Activated T-cell treated with anti-CD3 and anti-CD28 coated beads, Interleukin-2, amount 50 U/mL, for 1 hour (primary cell): ENCODE measurements at places on chromosomes 1 and 21.

DNA sequence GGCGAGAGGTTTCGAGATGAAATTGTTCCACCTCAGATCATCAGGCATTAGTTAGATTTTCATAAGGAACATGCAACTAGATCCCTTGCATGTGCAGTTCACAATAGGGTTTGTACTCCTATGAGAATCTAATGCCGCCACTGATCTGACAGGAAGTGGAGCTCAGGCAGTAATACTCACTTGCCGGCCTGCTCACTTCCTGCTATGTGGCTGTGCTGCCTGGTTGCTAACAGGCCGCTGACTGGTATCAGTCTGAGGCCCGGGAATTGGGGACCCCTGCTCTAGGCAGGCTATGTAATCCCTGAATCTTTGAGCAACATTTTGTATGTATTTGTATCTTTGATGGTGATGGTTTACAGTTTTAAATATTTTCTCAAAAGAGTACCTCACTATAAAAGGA is 32.5 kb downstream of the XKR8 start:
- DNase-seq, result peak; percentile 55

GRCh38 chr1:167460836-167461235 is 57.5 kb downstream of the CD247 start:
- DNase-seq, result peak; percentile 72

GRCh38 chr21:16441789-16442188 is 712.0 kb downstream of the USP25 start:
- DNase-seq, result no peak

DNA sequence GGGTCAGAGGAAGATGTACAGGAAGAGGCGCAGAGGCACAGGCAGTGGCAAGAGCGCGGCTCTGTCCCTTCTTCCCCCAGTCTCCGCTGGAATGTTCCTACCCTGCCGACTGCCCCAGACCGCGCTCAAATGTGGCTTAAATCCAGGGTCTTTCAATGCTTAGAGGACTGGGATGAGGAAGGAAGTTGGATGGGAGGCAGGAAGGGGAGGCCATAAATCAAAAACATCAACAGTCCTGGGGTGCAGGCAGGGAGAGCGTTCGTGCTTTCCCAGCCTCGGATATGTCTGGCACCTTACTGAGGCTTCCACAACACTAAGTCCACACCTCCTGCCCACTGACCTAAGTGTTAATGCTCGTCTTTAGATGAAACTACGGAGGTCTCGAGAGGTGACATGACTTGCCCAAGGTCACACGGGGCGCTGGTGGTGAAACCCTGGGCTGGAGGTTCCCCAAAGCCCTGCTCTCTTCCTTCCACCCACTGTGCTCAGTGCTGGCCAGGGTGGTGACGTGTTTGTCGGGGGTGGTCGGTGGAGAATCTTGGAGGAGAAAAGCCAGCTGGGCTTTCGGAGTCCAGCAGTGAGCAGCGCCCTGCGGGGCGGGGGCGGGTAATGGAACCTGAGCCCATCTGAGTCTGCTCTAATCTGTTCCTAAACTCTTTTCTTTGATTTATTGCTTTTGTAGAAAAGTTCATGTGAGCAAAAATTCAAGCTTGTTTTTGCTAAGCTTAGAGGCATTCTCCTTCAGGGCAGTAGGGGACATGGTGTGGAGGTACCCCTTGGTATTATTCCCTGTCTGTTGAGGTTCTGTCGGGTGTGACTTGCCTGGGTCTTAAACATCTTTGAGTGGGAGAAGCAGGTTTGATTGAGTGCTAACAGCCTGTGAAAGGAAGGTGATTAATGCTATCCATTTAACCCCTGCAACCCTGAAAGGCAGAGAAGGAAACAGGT is 708 bp downstream of the CDA start:
- DNase-seq, result no peak

- DNase-seq, result no peak
Observed at GRCh38 chr1:225242611-225243010, 185.2 kb downstream of the LBR start.

DNA sequence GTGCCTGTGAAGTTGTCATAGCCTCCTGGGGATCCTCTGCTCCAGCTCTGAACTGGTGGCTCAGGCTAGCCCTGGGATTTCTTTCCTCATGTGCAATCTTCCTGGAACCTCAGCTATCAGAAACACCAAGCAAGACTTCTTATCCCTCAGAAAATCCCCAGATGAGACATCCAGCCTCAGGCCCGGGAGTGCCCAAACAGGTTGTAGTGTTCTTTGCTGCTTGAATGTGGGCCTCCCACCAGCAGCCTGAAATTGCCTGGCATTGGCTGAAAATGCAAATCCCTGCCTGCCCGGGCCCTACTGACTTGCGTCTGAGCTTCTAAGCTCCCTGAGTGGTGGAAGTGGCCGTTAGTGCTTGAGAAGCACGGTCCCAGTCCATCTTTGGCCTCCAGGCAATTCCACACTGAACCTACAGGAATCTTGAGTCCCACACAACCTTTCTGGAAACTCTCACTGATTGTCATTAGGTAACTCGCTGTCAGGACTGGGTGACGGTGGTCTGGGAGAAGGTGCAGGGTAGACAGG is 146.8 kb downstream of the ZBTB18 start:
- no peak for DNase-seq

- DNase-seq, result no peak
Observed at GRCh38 chr1:44270686-44271628, 57.7 kb downstream of the DMAP1 start.

GRCh38 chr21:41763398-41763931 is 3.4 kb downstream of the RIPK4 start:
- DNase-seq, result no peak

GRCh38 chr1:91124989-91125417 is 103.2 kb upstream of the ZNF644 start:
- no peak for DNase-seq

DNA sequence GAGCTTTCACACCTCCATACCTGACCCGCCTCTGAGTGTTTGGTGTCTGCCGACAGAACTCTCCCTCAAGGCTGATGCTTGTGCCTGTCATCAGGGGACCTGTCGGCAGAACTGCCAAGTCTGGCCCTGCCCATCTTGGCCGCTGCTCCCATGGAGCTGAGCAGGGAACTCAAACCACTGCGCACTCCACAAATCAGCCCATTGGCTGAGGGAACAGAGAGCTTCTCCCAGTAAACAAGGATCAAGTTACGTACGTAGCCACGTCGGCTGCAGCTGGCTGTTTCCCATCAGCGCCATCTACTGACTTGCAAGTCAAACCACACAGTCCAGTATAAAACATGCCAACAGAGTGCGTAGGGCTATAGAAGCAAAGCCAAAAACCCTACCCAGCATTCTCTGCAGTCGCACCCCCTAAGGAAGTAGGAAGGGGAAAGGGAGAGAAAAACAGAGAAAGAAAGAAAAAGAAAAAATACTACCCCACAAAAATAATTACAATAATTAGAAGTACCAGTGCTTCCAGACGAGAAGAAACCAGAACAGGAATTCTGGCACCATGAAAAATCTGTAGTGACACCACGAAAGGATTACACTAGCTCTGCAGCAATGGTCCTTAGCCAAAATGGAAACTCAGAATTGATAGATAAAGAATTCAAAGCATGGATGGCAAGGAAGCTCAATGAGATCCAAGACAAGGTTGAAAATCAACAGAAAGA is 13.1 kb downstream of the KRTAP13-1 start:
- DNase-seq, result no peak

GRCh38 chr1:199490769-199491527 is 536.6 kb upstream of the NR5A2 start:
- no peak for DNase-seq

GRCh38 chr21:27646691-27647090 is 679.8 kb upstream of the ADAMTS5 start:
- no peak for DNase-seq

- DNase-seq, result no peak
Observed at GRCh38 chr1:215887627-215888026, 320.5 kb downstream of the KCTD3 start.

DNA sequence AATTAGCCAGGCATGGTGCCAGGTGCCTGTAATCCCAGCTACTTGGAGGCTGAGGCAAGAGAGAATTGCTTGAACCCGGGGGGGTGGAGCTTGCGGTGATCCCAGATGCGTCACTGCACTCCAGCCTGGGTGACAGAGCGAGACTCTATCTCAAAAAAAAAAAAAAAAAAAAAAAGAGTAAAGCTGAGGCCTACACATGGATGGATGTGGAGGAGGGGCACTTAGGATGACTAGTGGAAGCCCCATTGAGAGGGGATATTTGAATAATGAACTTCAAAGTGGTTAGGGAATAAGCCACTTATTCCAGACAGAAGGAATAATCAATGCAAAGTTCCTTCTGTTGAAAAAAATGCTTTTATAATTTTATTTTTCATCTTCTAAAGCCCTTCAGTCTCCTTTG is 51.4 kb downstream of the PTBP2 start:
- DNase-seq, result no peak

GRCh38 chr1:116252785-116253184 is 120.3 kb upstream of the ATP1A1 start:
- DNase-seq, result no peak

DNA sequence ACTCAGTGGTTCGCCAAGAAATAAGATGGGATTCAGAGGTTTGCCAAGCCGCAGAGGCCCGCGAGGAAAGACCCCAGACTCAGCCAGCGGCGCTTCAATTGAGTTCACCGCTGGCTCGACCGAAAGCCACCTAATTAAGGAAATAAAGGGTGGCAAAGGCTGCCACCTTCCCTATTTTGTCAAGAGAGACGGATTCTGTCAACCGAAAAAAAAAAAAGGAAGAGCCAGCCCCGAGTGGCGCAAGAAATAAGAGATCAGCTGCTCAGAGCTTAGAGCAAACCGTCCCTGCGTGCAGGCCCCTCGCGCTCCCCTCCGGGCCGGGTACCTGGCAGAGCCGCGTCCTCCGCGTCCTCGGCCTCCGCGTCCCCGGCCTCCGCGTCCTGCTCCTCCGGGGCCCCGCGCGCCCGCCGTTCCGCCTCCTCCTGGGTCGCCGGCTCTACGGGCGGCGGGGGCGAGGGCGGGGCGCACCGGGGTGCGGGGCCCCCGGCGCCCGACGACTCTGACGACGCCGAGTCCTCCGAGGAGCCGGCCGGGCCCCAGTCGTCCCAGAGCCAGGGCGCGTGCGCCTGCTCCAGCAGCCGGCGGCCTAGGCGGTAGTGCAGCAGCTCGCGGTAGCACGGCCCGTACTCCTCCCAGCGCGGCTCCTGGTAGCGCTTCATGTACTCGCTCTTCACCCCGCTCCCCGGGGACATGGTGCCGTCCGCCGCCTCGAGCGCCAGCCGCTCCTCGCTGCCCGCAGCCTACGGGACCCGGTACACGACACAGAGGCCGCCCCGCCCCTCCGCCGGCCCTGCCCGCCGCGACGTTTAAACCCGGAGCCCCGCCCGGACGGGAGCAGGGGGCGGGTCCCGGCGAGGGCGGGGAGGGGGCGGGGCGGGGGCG is 832 bp downstream of the CCSAP start:
- peak; percentile 89 for DNase-seq

- DNase-seq, result no peak
Observed at GRCh38 chr1:26710811-26711210, 15.0 kb downstream of the ARID1A start.

GRCh38 chr1:180247580-180247979 is 17.5 kb downstream of the LHX4 start:
- DNase-seq, result no peak

DNA sequence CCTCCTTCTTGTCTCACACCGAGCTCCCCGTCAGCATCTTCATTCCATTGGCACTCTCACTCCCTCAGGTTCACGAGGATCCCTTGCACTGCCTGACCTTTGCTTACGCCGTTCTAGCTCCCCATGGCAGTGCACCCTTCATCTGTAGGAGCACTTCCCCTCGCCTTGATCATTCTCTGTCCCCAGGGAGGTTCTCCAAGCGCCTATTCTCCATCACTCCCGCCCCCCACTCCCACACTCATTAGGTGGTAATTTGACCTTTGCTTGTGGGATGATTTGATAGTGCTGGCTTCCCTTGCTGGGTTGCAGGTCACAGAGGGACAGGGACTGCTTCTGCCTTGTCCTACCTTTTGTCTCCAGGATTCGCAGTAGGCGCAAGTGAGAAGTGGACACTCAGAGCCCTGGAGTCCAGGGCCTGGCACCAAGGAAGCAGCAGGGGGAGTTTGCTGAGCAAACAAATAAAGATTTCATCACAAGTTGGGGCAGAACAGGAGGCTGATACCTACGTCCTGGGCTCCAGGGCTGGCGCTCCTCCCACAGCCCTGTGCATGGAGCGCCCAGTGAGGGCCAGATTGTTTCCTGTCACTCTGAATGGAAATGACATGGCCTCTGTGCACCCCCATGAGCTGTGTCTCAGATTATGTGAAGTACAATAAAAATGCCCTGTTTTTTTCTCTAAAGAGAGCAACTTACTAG is 82.0 kb upstream of the RUNX3 start:
- DNase-seq, result no peak
